GM12892 (cell line): ENCODE measurements at places on chromosomes 12 and 14.

GRCh38 chr12:67797185-67797741 lies 148.7 kb downstream of the DYRK2 start:
- no peak for DNase-seq

- DNase-seq = no peak
Measured at GRCh38 chr12:127240249-127240929, 1026.6 kb upstream of the TMEM132C start.

- no peak for DNase-seq
Measured at GRCh38 chr12:90943255-90943654, 11.7 kb downstream of the CCER1 start.

- no peak for DNase-seq
Measured at GRCh38 chr12:116540622-116541152, 18.5 kb upstream of the MAP1LC3B2 start.

DNA sequence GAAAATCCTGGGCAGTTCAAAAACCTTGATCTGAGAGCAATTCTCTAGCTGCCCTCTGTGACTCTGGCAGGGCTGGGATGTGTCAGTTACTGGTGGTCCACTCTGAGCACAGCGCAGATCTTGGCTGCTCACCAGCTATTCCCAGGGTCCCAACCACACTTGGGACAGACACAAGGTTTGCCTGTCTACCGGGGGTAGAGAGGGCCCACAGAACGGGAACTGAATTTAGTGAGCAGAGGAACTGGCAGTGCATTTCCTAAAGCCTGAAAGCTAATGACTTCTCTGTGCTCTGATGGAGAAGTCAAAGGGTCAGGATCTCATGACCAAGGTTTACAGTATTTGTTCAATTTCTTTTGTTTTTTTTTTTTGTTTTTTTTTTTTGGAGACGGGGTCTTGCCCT lies 2.6 kb downstream of the PDE6H start:
- no peak for DNase-seq

DNA sequence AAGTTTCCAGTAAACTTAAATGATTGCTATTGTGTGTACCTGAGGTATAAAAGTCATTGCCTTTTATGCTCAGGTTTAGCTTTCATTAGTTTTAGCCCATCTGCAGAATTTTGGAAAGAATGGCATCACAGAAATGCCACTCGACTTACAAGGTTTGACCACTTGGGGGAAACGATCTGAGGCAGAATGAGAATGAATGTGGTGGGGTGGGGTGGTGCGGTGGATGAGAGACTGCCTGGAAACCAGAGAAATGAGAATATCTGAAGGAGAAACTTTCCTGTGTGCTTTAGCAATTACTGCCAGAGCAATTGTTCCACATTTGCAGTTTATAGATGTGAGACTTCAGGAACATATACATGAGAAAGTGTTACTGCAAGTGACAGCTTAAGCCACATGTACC lies 225.4 kb upstream of the PDE3A start:
- no peak for DNase-seq

- no peak for DNase-seq
Measured at GRCh38 chr12:132393991-132394949, 64.9 kb upstream of the GALNT9 start.

DNA sequence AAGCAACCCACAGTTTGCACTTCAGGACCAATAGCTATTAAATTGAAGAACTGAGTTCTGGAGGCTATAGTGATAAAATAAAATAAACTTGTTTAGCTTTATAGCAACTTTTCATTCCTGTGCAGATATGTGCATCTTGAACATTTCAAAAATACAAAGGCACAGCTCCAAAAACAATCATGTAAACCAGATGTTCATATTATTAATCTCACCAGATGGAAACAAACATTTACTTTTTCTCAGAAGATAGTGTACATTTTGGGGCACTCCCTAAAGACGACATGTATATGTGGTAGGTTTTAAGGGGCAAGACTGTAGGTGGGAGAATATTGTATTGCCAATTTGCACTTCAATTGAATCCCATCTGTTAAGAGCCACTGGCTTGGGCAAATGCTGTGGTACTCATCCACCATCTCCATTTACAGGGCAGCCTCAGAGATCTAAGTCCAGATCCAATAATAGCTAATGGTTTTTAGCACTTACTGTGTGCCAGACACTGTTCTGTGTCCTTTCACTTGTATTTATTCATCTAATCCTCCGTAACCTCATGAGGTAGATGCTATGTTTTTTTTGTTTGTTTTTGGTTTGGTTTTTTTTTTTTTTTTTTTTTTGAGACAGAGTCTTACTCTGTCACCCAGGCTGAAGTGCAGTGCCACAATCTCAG lies 49.1 kb downstream of the PTGER2 start:
- DNase-seq = no peak

- no peak for DNase-seq
Measured at GRCh38 chr14:87935886-87936285, 57.1 kb downstream of the GALC start.

DNA sequence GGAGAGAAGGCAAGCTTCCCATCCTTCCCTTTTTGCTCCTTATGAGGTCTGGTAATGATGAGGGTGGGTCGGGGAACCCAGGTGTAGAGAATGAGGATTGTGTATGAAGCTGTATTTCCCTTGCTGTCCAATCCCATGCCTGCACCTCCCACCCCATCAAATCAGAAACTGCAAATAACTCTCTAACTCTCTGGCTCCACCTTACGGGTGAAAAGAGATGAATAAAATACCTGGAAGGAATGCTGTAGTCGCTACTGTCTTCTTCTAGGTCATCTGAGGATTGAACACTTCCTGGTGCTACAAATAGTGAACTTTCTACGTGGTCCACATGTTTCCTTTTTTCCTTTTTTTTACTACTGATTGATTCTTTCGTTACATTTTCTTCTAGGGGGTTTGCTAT lies 38.9 kb upstream of the DICER1 start:
- DNase-seq = no peak

- peak; percentile 68 for DNase-seq
Measured at GRCh38 chr12:52358575-52359350, 8.5 kb downstream of the KRT85 start.

GRCh38 chr14:70707138-70708038 lies 65.7 kb downstream of the TTC9 start:
- no peak for DNase-seq

GRCh38 chr14:51094282-51094821 lies 553 bp downstream of the TRIM9 start:
- DNase-seq = peak; percentile 13

DNA sequence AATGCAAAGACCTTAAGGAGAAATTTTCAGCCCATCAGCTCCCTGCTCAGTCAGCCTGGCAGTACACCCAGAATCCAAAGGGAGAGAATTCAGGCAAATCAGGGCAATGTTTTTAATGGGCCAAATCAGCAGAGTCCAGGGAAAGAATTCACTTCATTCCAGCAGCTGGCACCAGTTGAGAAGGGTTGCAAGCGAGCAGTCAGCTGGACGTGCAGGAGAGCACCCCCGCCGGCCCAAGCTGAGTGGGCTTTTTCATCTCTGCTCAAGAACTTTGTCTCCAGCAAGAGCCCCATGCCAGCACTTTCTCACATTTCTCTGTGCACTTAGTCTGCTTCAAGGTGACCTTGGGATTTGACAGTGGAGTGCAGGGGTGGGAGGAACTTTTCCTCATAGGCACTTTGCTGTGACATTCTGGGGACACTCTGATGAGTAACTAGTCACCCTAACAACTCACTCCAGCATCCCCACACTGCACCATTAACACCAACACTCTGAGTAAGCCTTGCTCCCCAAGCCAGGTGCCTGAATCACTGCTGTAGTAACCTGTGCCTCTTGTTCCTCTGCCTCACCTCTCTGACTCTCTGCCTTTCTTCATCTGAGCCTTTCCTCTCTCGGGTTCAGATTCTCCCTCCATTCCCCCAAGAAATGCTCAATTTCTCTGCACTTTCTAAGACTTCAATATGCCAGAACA lies 2.2 kb downstream of the ENDOU start:
- no peak for DNase-seq

- no peak for DNase-seq
Measured at GRCh38 chr12:50934981-50935807, 17.1 kb upstream of the HIGD1C start.

- no peak for DNase-seq
Measured at GRCh38 chr14:99757331-99758070, 35.7 kb upstream of the EML1 start.

GRCh38 chr12:77992760-77993159 lies 162.1 kb downstream of the NAV3 start:
- no peak for DNase-seq

DNA sequence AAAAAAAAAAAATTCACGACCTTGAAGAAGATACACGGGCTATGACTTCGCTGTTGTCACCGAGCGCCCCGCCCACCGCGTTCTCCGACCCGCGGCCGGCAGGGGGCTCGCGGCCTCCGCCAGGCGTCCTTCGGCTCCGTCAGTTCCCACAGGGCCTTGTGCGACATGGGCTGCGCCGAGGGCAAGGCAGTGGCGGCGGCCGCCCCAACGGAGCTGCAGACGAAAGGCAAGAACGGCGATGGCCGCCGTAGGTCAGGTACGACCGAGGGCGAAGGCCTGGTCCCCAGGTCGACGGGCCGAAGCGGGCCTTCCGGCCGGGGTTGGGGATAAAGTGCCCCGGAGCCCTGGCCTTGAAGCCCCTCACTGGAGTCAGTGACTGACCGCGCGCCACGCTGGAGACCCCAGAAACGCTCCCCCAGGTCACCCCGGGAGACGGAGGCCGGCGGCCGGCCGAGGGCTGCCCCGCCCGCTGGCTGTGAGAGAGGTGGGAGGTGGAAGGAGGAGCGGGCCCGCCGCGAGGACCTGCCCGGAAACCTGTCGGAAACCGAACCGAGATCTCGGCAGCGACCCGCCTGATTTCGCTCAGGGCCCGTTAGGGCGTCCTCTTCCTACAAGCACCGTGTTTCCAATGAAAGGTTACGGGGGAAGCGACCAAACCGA lies at the start of gene TXNRD1:
Gene TXNRD1, plus strand, starts transcription at position 142 of the 660 bp plus-strand sequence. Its CDS starts 24 bp downstream, at position 166.
- DNase-seq = peak; percentile 88

GRCh38 chr14:32677129-32677780 lies 261.4 kb upstream of the NPAS3 start:
- DNase-seq = no peak

- DNase-seq = no peak
Measured at GRCh38 chr12:76177821-76178220, 93.3 kb upstream of the NAP1L1 start.

GRCh38 chr14:38867561-38868150 lies 235.4 kb downstream of the SEC23A start:
- DNase-seq = no peak

DNA sequence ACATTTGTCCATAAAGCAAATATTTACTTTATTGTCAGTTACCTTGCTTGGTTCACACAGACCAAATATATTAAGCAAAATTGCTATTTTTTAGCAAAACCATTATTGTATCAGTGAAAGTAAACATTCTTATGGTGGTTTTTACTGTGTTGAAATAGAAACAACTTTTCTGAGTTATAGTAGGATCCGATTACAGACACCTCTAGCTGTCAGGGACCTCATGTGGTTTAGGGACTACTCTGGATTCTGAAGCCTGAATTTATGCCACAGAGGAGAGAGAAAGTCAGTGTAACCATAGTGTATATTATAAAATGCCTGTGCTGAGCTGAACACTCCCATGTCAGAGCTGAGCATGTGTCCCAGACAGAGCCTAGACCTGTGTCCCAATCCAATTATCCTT lies 287.5 kb downstream of the FLRT2 start:
- no peak for DNase-seq

GRCh38 chr12:120363274-120363855 lies 5.6 kb downstream of the MSI1 start:
- DNase-seq = no peak

GRCh38 chr14:99242816-99243721 lies 28.9 kb downstream of the BCL11B start:
- DNase-seq = no peak

- no peak for DNase-seq
Measured at GRCh38 chr12:5864301-5864700, 80.8 kb downstream of the ANO2 start.

- DNase-seq = no peak
Measured at GRCh38 chr12:75716291-75717025, 205.0 kb upstream of the KRR1 start.

GRCh38 chr12:30908722-30909348 lies 17.7 kb upstream of the TSPAN11 start:
- no peak for DNase-seq

GRCh38 chr14:96204151-96205058 lies at the start of gene BDKRB2:
Gene BDKRB2 (plus strand): TSS chr14:96204839. CDS start chr14:96237108, 32,269 bp downstream.
- no peak for DNase-seq

GRCh38 chr14:42023452-42023851 lies 416.8 kb downstream of the LRFN5 start:
- DNase-seq = no peak

DNA sequence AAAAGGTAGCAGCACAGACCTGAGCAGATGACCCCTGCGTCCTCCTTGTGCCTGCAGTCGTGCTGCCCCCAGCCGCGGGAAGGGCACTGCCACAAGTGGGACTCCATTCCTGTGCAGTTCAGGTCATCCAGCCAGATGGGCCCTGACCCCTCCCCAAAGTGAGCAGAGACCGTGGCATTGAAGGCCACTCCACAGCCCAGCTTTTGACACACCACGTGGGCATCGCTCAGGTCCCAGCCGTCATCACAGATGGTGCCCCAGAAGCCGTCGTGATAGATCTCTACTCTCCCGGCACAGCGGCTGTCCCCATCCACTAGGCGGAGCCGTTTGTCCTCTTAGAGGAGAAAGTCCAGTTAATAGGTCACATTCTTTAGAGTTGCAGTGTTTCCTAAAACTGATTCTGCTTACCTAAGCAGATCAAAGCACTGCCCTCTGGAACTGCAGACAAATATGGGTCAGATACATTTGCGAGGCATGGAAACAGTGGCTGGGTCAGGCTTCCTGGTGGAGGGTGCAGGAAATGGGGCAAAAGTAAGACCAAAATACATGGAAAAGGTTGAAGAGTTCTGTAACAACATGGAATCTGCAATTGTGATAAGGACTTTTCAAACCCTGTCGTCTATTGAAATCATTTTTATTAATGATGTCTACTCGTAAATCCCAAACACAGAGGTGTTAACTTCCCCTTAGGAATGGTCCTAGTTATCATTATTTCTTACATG lies 69.4 kb downstream of the CD163L1 start:
- peak; percentile 13 for DNase-seq

DNA sequence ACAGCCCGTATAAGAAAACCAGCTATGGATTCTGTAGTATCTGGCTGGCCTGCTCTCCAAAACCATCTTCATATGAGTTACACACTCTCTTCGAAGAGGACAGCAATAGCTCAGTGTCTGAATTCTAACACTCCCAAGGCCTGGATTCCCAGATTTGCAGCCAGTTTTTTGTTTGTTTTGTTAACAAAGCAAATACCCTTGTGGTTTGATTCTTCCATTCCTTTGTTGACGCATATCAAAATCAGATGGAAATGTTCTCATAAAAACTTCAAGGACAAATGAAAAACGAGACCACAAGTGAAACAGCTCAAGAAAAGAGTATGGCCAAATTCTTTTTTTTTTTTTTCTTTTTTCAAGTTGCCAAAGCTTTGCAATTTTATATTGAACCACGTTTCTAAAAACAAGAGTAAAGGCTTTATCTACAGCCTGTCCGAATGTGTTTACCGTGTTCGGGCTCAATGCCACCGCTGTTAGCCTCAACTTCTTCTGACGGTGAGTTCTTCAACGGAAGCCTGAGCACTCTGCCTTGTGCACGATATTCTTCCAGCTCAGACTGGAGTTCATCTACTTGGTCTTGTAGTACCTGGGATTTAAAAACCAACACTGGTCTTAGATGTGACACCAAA lies 67.5 kb downstream of the NIN start:
- DNase-seq = no peak

- no peak for DNase-seq
Measured at GRCh38 chr12:10726945-10727344, 3.8 kb upstream of the YBX3 start.
